ENCODE measurements at places on chromosomes 5 and 9.

- no peak for DNase-seq
Observed at GRCh38 chr5:3051400-3051799, 299.9 kb upstream of the IRX2 start.

DNA sequence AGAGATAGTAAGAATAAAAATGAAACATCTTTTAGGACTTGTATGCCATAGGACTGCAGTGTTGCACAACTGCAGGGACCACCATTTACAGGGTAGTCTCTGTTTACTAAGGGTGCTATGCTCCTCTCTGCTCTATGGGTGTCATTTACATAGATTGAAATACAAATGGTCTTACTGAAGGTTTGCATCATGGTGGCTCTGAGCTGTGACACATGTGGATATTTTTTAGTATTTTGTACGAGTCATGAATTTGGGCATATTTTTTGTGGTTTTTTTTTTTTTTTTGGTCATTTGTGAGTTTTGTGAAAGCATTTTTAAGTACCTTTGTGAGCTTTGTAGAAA lies 47.4 kb downstream of the CSNK1G3 start:
- no peak for DNase-seq

DNA sequence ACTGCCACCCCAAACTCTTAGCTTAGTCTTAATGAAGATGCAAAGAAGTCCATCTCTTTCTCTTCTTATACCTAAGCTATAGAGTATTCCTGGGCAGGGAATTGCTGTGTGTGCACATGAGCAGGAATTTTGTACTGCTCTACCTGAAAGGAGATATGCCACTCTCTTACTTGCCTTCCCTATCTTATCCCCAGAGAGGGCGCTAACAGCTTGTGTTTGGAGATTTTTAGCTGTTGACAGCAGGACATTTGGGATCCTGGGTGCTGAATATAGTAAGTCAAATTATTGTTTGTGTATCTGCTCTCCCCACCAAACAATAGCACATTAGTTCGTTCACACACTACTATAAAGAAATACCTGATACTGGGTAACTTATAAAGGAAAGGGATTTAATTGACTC lies 159.5 kb downstream of the GABRG2 start:
- no peak for DNase-seq

- DNase-seq, result no peak
Observed at GRCh38 chr5:149118463-149118862, 22.8 kb upstream of the ABLIM3 start.

GRCh38 chr9:127119320-127119709 lies 3.1 kb downstream of the ANGPTL2 start:
- DNase-seq, result no peak

- no peak for DNase-seq
Observed at GRCh38 chr5:158701406-158702177, 398.1 kb downstream of the EBF1 start.

DNA sequence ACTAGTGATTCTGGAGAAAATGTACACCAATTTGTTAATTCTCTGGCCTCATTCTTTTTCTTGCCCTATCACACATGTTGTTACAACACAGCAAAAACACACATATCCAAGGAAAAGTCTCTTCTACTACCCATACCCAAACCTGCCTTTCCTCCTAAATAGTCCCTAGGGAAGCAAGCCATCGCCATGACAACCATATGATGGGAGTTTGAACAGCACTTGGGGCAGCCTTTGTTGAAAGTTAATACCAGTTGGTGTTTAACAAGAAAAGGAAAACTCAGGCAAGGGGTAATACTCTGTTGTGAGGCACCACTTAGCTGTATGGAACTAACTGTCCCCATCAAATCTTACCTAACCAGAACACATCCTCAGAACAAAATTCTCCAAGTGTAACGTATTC lies 1.7 kb downstream of the TRPM3 start:
- DNase-seq, result no peak

- DNase-seq, result no peak
Observed at GRCh38 chr5:59746241-59746765, 147.2 kb downstream of the PDE4D start.

DNA sequence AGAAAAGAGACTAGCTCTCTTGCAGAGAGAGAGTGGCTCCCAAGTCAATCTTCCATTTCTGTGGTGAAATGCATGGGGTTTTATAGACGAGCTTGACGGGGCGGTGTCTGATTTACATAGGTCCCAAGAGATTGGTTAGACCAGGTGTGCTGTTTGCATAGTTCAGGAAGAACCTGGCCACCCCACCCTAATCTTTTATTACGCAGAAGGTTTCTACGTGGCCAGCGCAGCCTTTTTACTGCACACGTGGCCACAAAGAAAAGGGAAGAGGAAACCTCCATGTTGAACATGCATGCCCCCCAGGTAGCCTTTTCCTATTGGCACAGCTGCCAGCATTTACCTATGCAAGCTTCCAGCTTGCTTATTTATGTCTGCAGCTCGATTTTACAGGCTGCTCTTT lies 92.1 kb downstream of the CAVIN4 start:
- DNase-seq, result no peak

GRCh38 chr5:151592855-151593408 lies 1.8 kb upstream of the FAT2 start:
- DNase-seq, result peak; percentile 20

DNA sequence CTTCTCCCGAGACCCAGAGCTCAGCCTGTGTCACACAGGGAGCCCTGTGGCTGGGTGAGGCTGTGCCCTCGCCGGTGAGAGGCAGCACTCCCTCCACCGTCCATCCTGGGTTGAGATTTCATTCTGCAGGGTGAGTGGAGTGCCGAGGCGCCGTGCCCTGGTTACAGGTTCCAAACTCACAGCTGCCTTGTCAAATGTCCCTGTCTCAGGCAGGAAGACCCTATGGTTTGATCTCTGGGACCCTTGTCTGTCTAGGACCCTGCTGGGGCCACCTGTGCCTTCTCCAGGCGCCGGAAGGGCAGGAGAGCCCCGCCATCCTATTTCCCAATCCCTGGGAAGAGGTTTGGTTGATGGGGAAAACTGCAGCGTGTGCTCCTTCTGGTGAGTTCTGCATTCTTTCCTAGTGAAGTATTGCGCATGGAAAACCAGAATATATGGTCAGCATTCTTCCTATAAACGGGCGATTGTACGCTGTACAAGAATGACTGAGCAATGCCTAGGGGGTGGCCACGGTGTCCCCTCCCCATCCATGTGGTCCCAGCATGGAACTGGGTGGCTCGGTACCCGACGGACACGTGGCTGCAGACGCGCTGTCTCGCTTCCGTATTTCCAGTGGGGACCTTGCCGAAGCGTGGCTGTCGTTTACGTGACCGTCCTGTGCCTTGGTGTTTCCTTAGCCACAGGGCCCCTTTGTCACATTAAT lies 95.9 kb upstream of the COL5A1 start:
- no peak for DNase-seq

GRCh38 chr9:79300068-79300467 lies 271.7 kb upstream of the TLE4 start:
- DNase-seq, result peak; percentile 48

- no peak for DNase-seq
Observed at GRCh38 chr9:77977210-77977611, 54.4 kb downstream of the GNAQ start.

DNA sequence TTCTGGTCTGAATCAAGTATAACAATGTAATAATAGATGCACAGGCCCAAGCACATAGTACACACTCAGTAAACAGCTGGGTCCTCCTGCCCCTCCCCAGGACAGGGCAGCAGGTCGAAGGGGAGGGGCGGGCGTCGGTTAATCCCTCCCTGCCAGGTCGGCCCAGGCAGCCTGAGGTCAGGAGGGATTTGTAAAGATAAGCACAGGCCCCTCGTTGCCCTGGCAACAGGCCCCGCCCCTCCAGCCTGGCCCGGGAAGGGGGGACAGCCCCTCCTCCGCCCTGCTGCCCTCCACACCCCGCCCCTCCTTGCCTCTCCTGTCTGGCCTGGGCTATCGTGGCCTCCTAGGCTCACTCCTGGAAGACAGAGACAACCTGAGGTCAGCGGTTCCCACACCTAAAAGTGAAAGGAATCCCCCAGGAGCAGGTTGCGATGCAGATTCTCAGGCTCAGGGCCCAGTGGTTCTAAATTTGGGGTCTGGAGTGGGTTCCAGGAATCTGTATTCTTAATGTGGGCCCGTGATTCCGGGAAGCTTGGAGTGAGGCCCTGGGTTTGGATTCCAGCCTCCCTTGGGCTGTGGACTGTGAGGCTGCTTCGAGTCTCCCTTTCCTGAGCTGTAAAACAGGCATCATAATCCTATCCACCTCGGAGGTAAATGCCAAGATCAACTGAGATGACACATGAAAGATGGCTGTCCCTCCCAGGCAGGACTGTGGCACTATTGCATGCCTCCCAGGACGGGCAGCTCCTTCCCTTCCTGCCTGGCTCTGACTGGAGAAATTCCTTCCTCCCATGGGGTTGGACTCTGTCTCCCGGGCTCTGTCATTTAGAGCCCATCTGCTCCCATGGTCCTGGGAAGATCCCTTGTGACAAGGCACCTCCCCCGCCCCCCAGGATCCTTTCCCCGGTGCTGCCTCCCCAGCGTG lies 4.4 kb downstream of the CRB2 start:
- peak; percentile 62 for DNase-seq

DNA sequence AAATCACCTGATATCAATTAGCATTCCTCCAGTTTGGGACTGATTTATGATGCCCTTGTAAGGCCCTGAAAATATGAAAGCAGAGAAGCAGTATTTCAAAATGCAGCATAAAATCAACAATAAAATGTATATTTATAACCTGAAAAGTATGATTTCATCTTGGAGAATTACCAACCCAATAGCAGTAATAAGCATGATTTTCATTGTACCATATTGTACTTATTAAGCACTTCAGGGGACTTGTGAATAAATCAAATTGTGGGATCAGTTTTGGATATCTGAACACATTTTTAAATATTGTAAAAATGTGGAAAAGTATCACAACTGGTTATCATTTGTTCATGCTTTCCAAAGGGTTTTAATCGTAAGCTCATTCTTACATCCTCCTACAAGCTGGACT lies 250.8 kb downstream of the DMRT2 start:
- DNase-seq, result no peak

GRCh38 chr5:3602785-3603502 lies 7.3 kb downstream of the IRX1 start:
- no peak for DNase-seq

GRCh38 chr5:71932131-71932654 lies 175.1 kb upstream of the MAP1B start:
- DNase-seq, result no peak

GRCh38 chr9:81053298-81054025 lies 635.9 kb downstream of the TLE1 start:
- no peak for DNase-seq

DNA sequence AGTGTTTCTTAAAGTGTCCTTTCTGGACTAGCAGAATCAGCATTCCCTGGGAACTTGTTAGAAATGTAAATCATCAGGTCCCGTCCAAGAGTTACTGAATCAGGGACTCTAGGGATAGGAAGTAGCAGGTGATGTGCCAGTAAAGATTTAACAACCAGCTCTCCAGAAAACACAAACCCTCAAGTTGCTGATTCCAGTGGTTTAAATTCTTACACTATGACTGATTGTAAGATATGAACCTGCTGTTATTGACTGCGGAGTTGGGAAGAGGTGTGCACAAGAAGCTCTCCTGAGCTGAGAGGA lies 39.1 kb upstream of the BASP1 start:
- DNase-seq, result no peak

DNA sequence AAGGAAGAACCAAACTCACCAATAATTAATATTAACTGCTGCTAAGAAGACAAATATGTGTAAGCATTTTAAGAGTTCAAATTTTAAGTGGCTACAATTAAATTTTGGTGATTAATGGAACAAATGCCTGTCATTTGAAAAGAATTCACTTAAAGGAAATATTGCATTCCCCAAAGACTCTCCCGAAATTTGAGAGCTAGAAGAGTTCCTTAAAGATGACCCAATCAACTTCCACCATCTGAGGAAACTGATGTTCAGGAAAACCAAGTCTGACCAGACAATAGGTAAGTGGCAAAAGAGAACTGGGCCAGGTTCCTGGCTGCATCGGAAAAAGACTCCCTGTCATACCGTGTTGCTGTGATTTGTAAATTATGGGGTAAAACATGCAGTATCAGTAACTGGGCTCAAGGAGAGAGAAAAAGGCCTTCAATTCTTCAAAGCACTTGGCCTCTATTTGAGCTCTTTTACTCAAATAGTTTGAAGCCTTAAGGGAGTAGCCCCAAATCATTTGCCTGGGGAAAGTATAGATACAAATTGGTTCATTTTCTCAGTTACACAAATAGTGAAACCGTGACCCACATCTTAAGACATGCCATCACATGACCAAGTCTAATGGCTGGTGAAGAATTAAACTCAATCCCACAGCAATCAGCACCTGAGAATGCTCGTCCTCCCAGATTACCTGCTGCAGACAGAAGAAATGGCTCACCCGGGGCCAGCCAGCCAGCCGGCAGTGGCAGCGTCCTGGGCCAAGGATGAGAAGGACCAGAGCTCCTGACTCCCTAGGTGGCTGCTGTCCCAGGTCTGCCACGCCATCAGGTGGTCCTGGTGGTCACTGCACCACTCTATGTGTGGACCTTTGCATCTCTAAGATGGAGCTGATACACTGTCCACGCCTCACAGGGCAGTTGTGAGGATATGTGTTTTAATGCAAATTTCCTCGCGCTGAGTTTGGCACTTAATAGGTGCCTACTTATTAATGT lies 162.9 kb downstream of the TTLL11 start:
- no peak for DNase-seq

- no peak for DNase-seq
Observed at GRCh38 chr9:118577121-118577520, 792.1 kb downstream of the BRINP1 start.

DNA sequence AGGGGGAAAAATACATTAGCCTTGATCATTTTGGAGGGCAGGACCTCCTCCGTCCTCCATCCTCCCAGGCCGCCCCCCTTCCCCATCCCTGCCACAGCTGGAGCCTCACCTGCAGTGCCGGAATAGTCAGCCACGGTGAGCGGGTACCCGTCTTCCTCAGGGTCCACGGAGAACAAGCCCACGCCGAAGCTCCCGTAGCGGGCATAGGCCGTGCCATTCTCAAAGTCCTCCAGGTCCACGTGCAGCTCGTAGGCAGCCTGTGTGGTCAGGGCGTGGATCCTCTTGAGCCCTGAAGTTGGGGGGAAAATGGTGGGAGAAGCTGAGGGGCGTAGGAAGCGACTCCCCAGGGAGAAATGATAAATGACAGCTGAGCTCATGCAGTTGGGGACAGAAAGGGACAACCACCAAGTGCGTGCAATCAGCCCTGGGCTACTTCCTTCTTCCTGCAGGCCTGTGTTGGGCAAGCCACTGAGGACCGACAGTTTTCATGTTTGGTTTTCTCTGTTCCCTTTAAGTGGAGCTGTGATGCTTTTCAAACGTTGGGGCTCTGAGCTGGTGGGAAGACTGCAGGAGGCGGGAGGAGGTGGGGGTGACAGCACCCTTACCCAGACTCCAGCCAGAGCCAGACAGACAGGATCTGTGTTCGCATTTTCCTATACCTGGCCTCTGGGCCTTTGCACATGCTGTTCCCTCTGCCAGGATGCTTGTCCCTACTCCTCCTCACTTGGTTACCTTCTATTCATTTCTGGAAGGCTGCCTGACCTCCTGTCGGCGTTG lies 8.7 kb upstream of the QRFP start:
- no peak for DNase-seq

- DNase-seq, result no peak
Observed at GRCh38 chr9:86865952-86866351, 81.4 kb downstream of the GAS1 start.

- peak; percentile 47 for DNase-seq
Observed at GRCh38 chr5:167049043-167049663, 1242.3 kb upstream of the WWC1 start.
